ENCODE measurements at places on chromosomes 3 and 15.

DNA sequence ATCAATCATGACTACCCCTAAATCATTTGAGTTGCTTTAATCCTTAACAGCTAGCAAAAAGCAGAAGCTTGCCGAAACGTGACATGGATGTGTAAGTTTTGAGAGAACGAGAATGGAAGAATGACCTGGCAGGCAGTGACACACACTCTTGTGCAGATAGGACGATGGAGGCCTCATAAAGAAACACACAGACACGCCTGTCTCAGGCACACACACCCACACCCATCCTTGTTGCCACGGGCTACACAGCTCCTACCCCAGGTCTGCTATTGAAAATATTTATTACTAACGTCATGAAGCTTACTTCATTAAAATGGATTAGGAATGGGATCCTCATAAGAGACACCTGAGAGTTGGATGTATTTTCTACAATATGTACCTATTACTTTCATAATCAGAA, 8.5 kb downstream of the MYO5C start:
- DNase-seq, result no peak

DNA sequence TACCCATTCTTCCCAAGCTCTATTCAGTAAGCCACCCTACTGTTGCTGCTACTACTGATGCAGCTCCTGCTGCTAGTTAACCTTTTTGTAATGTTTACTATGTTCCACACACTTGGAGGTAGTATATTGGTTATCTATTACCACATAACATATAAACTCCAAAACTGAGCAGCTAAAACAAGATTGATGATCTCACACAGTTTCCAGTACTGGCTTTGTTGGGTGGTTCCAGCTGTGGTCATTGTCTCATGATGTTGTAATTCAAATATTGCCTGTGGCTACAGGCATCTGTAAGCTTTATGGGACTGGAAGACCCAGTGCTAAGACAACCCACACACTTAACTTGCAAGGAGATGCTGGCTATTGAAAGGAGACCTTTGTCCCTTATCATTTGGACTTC, 556.2 kb upstream of the SUCLG2 start:
- DNase-seq, result no peak

DNA sequence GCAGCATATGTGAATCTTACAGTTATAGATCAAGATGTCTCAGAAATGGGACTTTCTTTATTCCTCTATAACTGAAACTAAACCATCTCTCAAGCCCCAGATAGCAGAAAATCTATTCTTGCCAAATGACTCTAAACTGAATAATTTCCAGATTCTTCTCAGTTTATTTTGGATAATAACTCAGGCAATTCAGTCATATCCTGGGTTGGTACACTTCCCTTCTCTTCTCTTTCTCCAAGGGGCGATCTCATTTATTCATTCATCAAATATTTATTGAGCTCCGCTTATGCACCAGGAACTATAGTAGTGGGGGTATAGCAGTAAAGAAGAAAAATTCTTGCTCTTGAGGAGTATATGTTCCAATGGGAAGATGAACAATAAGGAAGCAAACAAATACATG, 13.5 kb upstream of the PCOLCE2 start:
- DNase-seq, result no peak

DNA sequence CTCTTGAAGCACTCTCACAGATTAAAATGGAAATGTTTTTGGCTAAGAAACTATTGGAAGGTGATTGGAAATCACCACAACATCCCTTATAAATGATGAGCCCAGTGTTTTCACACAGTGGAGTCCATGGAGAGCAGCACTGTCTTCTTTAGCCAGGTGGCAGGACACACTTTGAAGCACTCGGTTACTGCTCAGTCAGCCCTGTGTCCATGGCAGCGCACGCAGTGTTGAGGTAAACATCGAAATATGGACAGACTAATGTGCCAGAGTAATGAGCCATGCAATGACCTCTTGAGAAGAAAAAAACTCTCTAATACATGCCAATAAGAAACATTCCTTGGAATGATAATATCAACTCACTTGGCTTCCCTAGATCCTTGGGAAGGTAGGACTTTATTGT, 66.6 kb downstream of the TGFBR2 start:
- DNase-seq, result peak; percentile 71

DNA sequence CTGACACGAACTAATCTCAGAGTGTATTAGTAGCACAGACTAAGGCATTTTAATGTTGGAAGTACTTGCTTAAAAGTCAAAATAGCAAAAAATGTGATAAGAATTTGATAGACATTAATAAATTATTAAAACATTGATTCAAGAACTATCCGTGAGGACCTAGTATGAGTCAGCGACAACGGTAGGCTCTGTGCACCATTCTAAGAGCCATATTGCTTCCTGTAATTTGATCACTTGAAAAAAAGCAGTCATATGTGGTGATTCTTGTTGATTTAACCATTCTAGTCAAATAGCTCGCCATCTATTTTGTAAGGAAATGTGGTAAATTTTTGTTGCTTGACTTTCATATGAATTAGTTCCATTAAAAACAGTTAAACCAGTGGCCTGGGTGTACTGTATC, 534.9 kb upstream of the ARRDC4 start:
- no peak for DNase-seq

DNA sequence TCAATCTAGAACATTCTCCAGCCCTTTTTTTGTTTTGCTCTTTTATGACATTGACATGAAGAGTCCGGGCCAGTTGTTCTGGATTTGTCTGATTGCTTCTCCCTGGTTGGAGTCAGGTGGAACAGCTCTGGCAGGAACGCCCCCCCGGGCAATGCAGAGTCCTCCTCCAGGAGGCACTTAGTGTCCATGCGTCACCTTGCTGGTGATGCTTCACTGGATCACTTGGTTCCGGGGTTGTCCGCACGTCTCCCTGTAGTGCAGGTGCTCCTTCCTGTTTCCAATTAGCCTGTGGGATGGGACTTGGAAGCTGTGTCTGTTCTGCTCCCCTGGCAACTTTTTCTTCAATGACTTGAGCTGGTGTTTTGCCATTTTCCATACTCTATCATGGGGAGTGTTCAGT, 9.8 kb downstream of the CSK start:
- DNase-seq, result no peak

DNA sequence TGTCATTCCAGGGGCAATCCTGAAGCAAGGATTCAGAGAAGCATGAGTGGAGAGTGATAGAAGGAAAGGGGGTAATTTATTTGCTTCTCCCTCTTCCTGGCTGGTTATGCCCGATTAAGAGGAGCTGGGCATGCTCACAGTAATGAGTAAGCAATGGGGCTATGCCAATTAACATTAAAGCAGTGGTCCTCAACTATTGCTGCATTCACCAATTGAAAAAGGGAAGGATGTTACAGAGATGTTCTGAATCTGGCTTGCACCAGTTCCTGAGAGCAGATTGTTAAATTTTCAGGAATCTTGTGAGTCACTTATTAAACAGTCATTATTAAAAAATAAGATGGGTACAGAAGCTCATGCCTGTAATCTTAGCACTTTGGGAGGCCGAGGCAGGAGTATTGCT, 85.9 kb upstream of the ZBTB20 start:
- DNase-seq, result no peak

DNA sequence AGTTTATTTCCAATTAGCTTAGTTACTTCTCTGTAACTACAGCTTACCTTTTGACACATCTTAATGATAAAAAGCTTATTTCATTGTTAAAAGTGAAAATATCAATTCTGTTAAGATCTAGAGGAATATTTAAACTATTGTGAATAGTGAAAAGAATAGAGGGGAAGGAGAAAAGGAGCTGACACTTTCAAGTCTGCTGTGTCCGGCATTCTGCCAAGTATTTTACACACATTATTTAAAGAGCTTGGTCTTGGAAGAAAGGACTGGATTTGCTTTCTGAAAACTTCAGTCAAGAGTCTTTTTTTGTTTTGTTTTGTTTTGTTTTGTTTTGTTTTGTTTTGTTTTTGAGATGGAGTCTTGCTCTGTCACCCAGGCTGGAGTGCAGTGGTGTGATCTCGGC, 34.8 kb downstream of the CCDC80 start:
- no peak for DNase-seq

DNA sequence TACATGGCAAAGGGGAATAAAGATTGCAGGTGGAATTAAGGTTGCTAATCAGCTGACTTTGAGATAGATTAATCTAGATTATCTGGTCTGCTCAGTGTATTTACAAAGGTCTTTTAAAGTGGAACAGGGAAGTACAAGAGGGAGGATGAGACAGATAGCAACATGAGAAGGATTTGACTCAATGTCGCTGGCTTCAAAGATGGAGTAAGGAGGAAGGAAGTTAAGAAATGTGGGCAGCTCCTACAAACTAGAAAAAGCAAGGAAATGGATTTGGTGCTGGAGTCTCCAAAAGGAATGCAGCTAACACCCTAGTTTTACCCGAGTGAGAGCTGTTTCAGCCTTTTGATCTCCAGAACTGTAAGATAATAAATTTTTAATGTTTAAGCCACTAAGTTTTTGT, 180.7 kb upstream of the TTC14 start:
- DNase-seq, result no peak

GRCh38 chr3:18127859-18128681, 297.1 kb downstream of the SATB1 start:
- DNase-seq, result no peak

DNA sequence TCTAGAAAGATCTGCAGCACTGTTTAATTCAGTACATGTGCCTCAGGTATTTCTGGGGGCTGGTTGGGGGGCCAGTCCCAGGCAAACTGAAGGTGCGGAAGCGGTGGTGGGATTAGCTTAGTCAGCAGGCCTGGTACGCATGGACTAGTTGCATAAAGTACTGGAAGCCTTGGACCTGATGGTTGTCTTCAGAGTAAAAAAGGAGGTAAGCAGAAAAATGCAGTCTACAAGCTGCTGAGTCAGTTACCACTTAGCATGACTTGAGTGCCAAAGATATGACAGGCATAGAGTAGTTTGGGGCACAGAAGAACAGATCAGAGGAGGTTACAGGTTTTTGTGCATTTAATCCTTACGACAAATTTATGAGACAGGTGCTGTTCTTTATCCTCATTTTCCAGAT, 19.9 kb upstream of the GOLGA8J start:
- DNase-seq, result no peak

All from femur (tissue), 1 donor.